ENCODE measurements at places on chromosomes 3 and 15. TPM values are rescaled to one million over a fixed set of nuclear protein-coding genes. Genes with fewer than 3 reads are reported as not detected.

DNA sequence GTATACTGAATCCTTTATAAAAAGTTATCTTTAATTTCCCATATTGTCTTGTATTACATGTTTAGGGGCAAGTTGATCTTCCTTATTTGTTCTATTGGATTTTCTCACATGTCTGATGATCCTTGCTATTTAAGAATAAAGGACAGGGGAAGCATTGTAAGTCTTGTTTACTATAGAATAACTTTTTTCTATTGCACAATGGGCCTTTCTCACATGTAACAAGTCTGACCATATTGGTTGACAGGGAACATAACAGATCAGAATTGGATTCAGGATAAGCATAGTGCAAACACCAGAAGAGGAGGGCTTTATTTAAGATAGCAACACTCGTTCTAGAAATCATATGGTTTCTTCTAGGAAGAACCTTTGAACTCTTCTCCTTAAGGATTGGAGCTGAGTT, 257.9 kb upstream of the RBMS3 start:
- no peak for DNase-seq

DNA sequence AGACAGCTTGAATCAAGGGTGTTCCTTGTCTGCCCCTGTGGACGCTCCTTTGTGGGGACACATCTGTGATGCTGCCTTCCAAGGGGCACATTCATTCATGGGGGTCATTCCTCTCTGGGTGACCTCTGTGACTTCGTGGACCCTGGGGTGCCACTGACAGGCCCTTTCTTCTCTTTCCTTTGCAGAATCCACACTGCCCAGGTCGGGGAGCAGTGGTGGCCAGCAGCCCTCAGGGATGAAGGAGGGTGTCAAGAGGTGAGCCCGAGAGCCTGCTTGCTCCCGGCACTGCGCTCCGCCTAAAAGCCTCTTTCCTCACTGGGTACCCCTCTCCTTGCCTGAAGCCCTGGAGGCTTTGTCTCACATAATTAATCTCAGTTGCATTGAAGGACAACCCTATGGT, 26.3 kb downstream of the CHCHD6 start:
- no peak for DNase-seq

DNA sequence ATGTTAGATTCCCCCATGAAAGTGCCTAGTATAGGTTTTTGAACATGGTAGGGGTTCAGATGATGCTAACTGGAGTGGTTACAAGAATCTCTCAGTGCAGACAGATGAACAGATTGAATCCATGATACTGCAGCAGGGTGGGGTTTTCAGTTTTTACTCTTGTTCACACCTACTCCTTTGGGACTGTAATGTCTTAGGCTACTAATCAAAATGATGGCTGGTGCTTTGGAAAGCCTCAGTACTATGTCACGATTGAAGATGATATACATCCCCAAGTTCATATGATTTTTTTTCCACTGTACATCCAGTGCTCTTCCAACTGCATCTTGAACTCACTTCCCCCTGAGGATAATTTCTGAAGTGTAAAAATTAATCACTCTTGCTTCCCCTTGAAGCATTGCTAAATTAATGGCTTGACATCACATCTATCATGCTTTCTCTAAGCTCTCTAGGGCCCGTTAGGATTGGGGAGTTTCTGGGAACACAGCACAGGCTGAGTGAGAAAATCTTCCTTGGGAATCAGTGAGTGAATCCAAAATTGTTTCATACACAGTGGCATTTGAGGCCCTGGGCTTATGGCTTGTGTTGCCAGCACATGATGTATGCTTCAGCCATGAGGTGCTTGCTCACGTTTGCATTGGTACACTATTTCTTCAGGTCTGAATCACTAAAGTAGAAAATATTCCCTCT, 115.0 kb upstream of the TPRG1 start:
- DNase-seq, result no peak

GRCh38 chr15:43527016-43527801, 9.8 kb downstream of the MAP1A start:
- DNase-seq, result no peak

DNA sequence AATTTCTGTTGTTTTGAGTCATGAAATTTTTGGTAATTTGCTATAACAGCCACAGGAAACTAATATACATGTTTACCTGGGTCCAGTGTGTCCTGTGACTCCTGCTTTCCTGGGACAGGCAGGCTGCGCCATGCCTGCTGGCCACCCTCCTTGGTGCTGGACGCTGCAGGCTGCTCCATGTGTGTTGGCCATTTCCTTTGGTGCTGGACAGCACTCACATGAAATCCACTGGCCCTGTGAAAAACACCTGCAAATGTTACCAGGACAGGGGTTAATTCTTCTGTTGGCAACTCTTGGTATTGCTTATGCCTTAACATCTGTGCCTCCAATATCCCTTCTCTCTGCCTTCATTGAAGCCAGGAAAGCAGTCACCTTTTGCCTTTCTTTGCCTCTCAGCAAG, 86.9 kb upstream of the ATP10A start:
- DNase-seq, result no peak

GRCh38 chr15:65399001-65399706, 21.4 kb upstream of the IGDCC3 start:
- no peak for DNase-seq

- peak; percentile 34 for DNase-seq
Observed at GRCh38 chr3:126954141-126954842, 28.6 kb upstream of the PLXNA1 start.

DNA sequence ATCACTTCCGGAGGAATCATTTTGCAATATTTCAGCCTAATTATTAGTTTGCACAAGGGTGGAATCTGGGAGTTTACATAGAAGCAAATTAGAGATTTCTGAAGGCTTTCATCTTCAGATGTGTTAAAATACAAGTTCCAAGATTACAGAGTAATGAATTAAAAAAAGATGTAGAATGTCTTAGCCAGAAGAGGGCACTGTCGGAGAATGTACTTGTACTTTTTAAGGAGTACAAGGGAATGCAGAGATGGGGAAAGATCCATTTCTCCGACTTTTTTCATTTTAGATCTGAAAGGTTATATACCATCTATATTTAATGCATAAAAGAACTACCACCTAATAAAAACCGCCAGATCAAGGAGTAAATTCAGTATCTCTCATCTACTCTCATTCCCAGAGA, 43.1 kb upstream of the WDR5B start:
- no peak for DNase-seq

GRCh38 chr3:57512166-57512565, 32.0 kb downstream of the DNAH12 start:
- DNase-seq, result no peak

The SLC6A20 gene
- total RNA-seq, result not detected

The GOLGA8O gene
- not detected for total RNA-seq

The ZKSCAN7 gene
- total RNA-seq, result 1.7 TPM

The INKA1 gene
- total RNA-seq, result 1.0 TPM

The LIPC gene
- total RNA-seq, result not detected

The PPARG gene
- 2.7 TPM for total RNA-seq
